Stimulated activated CD4-positive, alpha-beta T cell treated with anti-CD3 and anti-CD28 coated beads, Interleukin-4, amount 100 ng/mL, for 1 hour (primary cell): ENCODE measurements at places on chromosomes 3 and 15.

GRCh38 chr15:76752549-76752948 lies 152.6 kb downstream of the SCAPER start:
- no peak for DNase-seq

- DNase-seq, result no peak
Measured at GRCh38 chr15:88729581-88729980, 73.7 kb upstream of the ACAN start.

- DNase-seq, result no peak
Measured at GRCh38 chr3:156818273-156818651, 7.9 kb upstream of the LEKR1 start.

- DNase-seq, result no peak
Measured at GRCh38 chr3:42692667-42693529, 7.6 kb downstream of the KLHL40 start.

GRCh38 chr3:191111722-191112121 lies 87.3 kb upstream of the OSTN start:
- DNase-seq, result no peak

DNA sequence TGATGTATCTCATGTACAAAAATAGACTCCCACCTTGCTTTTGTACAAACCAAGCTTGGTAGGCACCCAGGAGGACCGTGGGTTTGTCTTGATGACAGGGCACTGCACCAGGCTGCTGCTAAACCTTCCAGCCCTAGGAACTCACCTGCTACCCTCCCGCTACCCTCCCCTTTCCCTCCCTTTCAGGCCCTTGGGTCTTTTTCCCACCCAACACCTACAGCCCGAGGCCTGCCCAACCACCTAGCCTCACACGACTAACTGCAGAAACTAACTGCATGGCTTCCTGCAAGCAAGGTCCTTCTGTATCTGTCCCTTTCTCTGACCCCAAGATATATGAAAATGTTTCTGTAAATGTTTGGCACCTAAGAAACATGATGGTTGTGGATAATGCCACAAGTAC lies 11.1 kb downstream of the PPM1M start:
- DNase-seq, result no peak

- DNase-seq, result no peak
Measured at GRCh38 chr3:159832024-159832423, 156.6 kb upstream of the IL12A start.

DNA sequence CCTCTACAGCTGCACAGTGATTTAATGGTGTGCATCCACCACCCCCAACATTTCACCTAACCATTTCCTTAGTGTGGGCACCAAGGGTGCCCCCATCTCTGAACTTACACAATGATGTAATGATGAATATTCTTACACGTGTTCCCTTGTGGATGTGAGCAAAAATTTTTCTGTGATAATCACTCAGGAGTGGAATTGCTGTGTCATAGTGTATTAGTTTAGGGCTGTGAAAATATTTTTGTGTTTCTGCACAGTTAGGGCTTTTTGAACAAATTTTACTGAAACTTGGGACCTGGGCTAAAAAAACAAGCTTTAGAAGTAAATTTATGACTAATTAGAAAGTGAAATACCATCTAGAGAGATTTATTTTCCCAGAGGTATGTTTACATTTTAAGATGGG lies 134.5 kb upstream of the CCNL1 start:
- DNase-seq, result no peak

GRCh38 chr3:147652651-147653366 lies 243.6 kb downstream of the ZIC1 start:
- no peak for DNase-seq

DNA sequence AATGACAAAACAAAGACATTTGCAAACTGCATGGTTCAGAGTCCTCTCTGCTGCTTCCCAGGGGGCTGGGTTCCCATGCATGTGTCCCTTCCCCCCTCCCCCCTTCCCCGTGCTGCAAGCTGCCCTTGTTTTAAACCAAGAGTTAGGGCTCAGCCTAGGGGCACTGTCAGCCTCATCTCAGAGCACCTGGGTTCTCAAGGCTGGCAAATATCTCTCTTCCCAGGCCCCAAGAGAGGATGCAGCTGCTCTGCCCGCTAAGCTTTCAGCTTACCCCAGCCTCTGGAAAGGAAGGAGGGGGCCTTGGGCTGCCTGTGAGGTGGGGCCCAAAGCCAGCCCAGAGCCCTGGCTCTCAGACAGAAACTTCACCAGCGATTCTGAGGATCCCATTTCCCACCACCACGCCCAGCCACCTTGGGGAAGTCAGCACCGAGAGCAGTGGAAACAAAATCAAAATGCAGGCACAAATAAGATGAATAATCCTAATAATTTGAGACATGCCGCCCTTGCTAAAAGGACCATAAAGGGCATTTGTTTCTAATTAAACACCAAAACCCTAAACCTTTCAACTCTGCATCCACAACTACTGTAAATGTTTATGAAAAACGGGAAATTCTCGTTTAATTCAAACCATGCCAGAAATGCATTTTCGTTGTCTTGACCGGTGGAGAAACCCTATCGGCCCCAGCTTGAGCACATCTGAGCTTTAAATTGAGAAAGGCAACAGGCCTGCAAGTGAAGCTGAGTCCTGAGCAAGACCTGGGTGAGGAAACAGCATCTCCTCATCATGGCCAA lies 67.7 kb upstream of the WNT5A start:
- DNase-seq, result no peak

GRCh38 chr3:1026395-1026794 lies 66.4 kb upstream of the CNTN6 start:
- no peak for DNase-seq

- peak; percentile 53 for DNase-seq
Measured at GRCh38 chr15:92069308-92070250, 216.1 kb downstream of the SLCO3A1 start.

- no peak for DNase-seq
Measured at GRCh38 chr15:98870788-98871187, 136.8 kb downstream of the PGPEP1L start.

DNA sequence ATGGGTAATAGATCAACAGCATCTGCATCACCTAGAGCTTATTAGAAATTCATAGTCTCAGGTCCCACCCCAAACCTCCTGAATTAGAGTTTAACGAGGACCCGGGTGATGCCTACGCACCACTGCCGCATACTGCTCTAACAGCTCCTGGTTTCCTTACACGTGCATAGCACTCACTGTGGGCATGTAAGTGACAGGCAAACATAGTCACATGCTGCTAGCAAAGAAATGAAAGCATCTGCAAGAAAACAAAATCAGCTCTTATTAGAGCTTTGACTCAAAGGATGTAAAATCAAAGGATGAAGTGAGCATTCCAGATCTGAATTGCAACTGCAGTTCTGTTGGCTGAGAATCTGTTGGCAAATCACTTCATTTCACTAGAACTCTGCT lies 19.1 kb upstream of the RIOX2 start:
- DNase-seq, result no peak
